ENCODE measurements at places on chromosomes 4 and X.

DNA sequence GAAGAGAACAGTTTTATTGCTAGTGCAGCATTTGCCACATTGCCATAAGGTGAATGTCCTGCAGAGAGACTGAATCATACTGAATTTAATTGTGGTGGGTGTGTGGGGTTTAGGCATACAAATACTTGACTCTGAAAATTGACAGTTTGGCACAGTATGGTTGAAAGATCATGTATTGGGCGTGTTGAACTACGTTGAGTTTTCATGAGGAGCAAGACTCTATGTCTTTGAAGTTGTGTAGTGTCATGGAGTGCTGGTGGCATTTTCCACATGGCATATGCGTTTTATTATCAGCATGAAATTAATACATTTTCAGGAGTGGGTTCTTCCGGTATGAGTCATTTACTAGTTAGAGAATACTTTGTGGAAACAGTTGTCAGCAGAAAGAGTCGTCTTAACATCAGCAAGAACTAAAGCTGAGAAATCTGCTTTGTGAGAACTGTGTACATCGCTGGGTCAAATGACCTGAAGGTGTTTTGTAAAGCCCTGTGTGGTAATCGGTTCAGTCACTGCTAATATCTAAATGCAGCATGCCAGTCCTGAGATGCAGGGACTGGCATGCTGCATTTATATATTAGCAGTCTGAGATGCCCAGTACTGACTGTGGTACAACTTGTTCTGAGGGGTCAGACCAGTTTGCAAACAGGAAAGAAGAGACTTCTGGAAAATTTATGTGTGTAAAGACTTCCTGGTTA, 50.3 kb downstream of the ARHGAP10 start:
- no peak for DNase-seq

GRCh38 chr4:24364852-24365251, 219.5 kb downstream of the DHX15 start:
- DNase-seq, result peak; percentile 35

DNA sequence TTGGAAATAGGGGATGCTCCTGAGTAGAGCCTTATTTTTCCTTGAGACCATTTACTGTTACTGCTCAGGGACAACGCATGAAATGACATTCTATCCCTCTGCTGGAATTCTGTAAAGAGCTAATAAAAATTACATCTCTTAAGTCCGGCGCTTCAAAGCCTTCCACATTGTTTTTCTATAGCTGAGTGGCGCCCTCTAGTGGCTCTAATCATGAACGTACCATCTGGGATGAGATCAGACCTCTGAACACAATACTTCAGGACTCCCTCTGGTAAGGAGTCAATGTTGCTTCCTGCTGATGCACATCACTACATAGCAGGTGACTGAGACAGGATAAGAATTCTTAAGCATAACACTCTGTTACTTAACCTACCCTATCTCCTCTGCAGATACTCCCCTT, 6.0 kb downstream of the HMGN5 start:
- DNase-seq, result peak; percentile 30

DNA sequence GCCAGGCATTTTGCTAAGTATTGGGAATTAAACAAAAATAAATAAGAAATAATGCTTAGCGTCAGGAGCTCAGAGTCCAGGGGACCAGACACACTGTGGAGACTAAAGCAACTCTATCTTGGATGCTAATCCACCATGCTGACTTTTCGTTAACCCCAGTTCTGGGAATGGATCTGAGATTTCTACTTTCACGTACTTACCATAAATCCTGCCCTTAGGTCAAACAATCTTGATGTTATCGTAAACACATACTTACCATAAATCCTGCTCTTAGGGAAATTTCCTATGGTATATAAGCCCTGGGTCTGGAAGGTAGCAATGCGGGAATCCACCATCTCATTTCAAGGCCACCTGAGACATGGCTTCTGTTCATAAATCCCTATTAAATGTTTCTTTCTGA, 204.5 kb upstream of the IGFBP7 start:
- DNase-seq, result no peak

- DNase-seq, result no peak
Observed at GRCh38 chr4:73869130-73870055, at the start of gene CXCL1. Gene CXCL1, plus strand, starts transcription at chr4:73869393. Its CDS starts 78 bp downstream, at chr4:73869471.

GRCh38 chr4:123470640-123471039, 74.0 kb downstream of the SPRY1 start:
- DNase-seq, result no peak

GRCh38 chrX:84108584-84108983, 79.4 kb downstream of the RPS6KA6 start:
- no peak for DNase-seq

GRCh38 chr4:146342600-146343192, 128.4 kb downstream of the REELD1 start:
- peak; percentile 34 for DNase-seq

DNA sequence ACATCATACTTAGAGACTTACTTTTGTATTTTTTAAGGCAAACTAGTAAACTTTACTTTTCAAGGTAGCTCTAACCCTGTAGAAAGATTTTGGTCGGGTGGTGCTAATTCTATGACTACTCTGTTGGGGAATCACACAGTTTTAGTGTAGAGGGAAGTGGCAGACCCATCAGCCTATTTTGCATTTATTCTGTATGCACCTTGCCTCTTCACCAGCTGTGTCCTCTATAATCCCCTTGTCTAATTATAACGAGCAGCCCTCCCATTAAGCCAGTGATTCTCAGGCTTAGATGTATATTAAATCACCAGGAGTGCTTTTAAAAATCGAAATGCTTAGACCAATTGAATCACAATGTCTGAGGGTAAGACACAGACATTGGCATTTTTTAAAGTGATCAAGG, 78.1 kb downstream of the GALNT7 start:
- DNase-seq, result peak; percentile 42

- peak; percentile 94 for DNase-seq
Observed at GRCh38 chr4:151983854-151984253, 223.0 kb upstream of the GATB start.

DNA sequence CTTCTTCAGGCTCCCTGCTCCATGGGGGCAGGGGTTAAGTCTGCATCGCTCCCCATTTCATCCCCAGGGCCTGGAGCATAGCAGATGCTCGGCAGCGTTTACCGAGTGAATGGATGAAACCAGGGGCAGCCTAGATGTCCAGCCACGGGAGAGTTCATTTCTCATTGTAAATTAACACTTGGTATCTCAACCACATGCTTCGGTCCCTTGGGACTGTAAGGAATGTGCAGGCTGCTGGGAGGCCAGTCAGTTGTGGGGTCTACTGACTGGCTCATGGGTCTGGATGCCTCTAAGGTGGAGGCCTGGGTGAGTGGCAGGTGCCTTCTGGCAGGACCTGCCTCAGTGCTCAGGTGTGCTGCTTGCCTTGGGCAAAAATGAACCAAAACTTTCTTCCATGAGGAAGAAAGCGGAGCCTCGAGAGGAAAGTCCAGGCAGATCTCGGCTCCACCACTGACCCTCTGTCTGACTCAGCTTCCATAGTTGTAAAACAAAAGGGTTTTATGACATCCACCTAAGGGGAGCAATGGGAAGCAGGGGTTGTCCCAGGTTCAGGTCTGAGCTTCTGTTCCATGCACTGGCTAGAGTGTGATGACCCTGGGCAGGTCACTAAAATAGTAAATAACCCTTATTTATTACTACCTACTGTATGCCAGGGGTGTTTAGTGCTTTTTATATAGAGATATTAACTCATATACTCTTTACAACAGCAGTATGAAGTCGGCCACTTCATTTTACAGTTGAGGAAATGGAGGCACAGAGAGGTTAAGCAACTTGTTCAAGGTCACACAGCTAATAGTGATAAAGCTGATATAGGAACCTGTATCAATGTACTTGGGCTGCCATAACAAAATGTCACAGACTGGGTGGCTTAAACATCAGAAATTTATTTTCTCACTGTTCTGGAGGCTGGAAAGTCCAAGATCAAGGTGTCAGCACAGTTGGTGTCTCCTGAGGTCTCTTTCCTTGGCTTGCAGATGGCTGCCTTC, 144.3 kb upstream of the STX18 start:
- no peak for DNase-seq

DNA sequence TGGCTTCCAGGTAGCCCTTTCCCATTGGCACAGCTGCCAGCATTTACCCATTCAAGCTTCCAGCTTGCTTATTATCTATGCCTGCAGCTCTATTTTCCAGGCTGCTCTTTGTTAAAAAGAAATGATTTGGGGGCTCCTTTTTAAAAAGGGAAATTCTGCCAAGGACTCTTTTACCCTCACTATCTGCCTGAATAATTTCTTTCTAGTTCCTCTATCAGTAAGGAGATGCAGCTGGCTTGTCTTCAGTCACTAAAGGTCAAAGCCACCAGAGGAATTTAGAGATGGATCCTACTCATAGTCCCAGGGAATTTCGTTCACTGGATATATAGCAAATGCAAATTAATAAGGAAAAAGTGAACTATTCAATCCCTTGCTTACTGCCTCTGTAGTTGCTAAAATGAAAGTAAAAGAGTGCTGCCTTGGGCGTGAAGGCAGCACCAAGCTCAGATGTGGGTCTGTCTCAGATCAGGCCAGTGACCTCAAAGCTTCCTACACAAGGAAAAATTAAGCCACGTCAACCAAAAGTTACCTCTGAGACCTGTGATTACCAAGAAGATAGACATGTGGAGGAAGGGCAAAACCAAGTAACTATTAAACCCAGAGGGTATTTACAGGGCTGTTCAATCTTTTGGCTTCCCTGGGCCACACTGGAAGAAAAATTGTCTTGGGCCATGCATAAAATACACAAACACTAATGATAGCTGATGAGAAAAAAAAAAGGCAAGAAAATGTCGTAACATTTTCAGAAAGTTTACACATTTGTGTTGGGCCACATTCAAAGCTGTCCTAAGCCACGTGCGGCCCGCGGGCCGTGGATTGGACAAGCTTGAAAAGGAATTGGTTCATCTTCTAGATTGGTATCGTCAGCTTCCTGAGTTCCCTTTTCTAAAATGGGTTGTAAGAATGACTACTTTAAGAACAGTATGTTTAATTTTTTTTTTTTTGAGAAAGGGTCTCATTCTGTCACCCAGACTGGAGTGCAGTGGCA, 5.3 kb downstream of the ARSF start:
- DNase-seq, result no peak

DNA sequence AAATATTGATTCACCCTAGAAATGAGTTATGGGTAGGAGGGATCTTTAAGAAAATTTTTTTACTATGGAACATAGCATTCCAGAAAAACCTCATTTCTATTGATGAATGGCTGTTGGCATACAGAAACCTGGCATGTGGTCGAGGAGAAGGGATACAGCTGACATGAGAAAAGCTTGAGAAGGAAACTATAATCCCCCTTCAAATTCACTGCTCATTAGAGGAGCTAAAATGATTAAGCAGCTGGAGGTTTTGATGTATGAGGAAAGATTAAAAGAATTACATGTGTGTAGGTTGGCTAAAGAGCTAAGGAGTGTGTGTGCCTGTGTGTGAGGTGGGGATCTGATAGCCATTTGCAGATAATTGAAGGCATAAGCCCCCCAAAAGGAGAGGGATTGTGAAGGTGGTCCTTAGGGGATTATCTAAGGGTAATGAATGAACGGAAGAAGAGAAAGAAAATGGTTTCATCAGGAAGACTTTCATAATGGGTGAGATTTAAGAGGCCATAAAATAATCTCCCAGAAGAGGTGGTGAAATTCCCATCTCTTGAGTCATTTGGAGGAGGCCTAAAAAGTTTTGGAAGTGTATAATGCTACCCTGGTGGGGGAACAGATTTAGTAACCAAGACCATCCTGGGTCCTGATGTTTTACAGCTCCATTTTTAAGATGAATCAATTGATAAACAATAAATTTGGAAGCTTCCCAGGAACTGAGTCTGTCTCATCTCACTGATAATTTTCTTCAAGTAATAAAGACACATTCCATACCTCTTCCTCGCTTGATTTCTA, 272.0 kb upstream of the HAND2 start:
- no peak for DNase-seq

- no peak for DNase-seq
Observed at GRCh38 chr4:7129871-7130620, 62.2 kb upstream of the GRPEL1 start.

DNA sequence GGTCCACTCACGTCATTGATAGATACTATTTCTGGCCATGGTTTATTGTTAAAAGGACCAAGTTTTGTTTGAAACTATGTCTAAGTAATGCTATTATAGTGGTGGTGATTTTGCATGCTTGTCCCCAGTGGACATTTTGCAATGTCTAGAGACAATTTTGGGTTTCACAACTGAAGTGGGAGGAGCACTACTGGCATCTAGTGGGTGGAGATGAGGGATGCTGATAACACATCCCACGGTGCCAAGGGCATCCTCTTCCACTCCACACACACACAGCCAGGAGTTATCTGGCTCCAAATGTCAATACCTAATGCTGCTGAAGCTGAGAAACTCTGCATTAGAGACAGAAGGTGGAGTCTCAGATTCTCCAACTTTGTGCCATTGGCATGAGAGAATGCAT, 131.2 kb downstream of the FRMPD4 start:
- no peak for DNase-seq

GRCh38 chr4:55395529-55396307, at the start of gene TMEM165:
Gene TMEM165, plus strand, starts transcription at chr4:55395957. Its CDS starts 233 bp downstream, at chr4:55396190.
- peak; percentile 90 for DNase-seq

- no peak for DNase-seq
Observed at GRCh38 chrX:11543249-11543648, 122.5 kb downstream of the ARHGAP6 start.

- DNase-seq, result no peak
Observed at GRCh38 chrX:30313322-30313721, 4.1 kb upstream of the NR0B1 start.

GRCh38 chr4:114287079-114287696, 307.7 kb upstream of the ARSJ start:
- DNase-seq, result no peak

DNA sequence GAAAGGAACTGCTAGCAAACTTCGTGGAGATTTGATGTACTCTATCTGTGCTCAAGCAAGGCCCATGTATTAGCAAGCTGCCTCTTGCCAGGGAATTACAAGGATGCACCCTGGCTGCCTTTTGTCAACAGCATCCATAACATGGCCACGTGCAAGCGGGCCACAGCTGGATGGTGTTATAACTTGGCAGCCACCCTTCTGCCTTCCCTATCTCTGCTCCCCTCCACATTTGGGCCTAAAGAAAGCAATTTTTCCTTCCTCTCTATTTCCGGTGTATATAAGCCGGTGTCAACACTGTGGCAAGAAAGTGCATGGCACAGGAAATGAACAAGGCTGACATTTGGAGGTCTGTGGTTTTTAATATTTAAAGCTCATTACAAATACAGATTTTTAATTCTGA, 94.8 kb downstream of the CLNK start:
- no peak for DNase-seq

DNA sequence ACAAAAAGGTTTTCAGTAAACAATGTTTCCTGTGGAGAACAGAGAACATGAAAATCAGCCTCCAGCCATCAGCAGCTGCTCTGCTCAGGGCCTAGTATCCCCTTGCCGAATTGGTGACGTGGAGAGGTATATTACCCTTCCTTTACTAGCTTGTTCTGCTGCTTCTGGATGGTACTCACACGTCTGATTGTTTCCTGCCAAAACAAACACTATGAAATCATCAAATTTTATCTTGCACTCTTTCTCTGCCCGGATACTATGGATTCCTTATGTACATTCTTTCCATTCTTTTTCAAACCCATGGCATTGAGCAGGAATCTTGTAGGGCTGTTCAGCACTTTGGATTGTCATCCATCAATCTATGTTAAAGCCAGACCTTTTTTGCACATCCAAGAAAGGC, 18.8 kb upstream of the METAP1 start:
- DNase-seq, result no peak

GRCh38 chr4:68074397-68074796, 55.3 kb downstream of the TMPRSS11F start:
- no peak for DNase-seq

GRCh38 chr4:2172627-2173231, 69.2 kb downstream of the HAUS3 start:
- DNase-seq, result no peak

GRCh38 chrX:130631011-130631410, 229.2 kb downstream of the RBMX2 start:
- DNase-seq, result no peak
